ENCODE measurements at places on chromosomes 3 and 15.
A peak's percentile ranks its signal among the peaks of the same experiment; 100 is the strongest.

DNA sequence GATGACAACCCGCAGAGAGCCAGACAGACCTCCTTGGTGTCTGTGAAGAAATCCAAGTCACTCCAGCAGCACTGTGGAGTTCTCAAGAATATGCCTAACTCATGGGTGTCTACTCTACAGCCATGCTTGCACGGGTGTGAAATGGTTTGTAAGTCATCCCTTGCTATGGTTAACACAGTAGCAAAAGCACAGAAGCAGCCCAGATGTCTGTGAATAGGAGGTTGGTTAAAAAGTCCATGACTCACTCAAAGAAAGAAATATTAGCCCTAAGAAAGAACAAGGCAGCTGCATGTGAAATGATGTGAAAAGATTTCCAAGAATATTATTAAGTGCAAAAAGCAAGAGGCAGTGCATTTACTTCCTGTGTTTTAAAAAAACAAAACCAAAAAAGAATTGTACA, 12.1 kb upstream of the LIMD1 start:
- no peaks in the 10 kb centered on the region for H3K27me3 ChIP-seq
- no peaks in the 10 kb centered on the region for H3K36me3 ChIP-seq
- H3K27ac ChIP-seq = no peak overlapping the region
- H3K4me3 ChIP-seq = no peak overlapping the region
- no peaks in the 10 kb centered on the region for H3K4me1 ChIP-seq
- no peak for DNase-seq

DNA sequence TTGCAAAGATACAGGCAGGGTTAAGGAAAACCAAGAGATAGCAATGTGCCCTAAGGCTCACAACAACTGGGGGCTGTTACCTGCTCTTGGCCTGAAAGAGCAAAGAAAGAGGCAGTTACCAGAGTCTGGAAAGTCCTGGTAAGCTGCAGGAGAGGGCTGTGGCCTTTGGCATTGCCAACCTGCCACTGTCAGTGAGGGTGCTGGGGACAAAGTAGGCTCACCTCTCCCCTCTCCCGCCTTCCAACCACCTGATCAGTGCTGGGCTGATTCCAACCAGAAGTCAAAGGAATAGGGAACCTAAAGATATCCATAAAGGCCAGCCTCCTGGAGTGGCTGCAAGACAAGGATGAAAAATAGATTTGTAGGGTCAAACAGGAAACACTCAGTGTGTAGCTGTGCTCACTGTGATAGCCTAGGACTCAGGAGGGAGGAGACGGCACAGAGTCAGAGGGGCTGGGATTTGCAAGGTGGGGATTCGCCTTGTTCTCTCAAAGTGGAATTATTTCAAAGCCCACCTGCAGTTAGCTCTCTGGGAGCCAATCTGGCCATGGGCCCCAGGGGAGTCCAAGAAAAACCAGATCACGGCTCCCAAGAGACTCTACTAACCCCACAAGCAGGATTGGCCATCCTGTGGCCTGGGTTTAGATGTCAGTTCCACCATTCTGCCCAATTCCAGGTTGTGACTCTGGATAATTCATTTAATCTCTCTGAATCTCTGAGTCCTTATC, 204.0 kb upstream of the BCL6 start:
- no peak overlapping the region for H3K4me3 ChIP-seq
- no peaks in the 10 kb centered on the region for H3K36me3 ChIP-seq
- no peak overlapping the region for H3K27ac ChIP-seq
- H3K4me1 ChIP-seq = peaks cover 1% of the 10 kb centered on the region
- DNase-seq = no peak

- no peaks in the 10 kb centered on the region for H3K36me3 ChIP-seq
- no peak overlapping the region for H3K4me3 ChIP-seq
- H3K27me3 ChIP-seq = no peaks in the 10 kb centered on the region
- no peaks in the 10 kb centered on the region for H3K4me1 ChIP-seq
Observed at GRCh38 chr3:167843886-167844285, 108.4 kb downstream of the SERPINI1 start.

GRCh38 chr3:50089609-50089945, 858 bp downstream of the RBM5 start:
- peak overlapping the region; percentile 89 for H3K4me3 ChIP-seq
- H3K27me3 ChIP-seq = no peaks in the 10 kb centered on the region
- peaks cover 39% of the 10 kb centered on the region for H3K36me3 ChIP-seq
- peak overlapping the region; percentile 80 for H3K27ac ChIP-seq
- H3K4me1 ChIP-seq = peaks cover 11% of the 10 kb centered on the region

GRCh38 chr3:33202711-33203457, 15.7 kb downstream of the SUSD5 start:
- no peaks in the 10 kb centered on the region for H3K36me3 ChIP-seq
- no peak overlapping the region for H3K27ac ChIP-seq
- no peaks in the 10 kb centered on the region for H3K4me1 ChIP-seq
- no peak overlapping the region for H3K4me3 ChIP-seq
- no peak for DNase-seq

- H3K4me1 ChIP-seq = no peaks in the 10 kb centered on the region
- no peak overlapping the region for H3K27ac ChIP-seq
- no peak for DNase-seq
Observed at GRCh38 chr15:31480356-31481025, 153.9 kb downstream of the KLF13 start.

GRCh38 chr15:99296386-99296785, 45.1 kb downstream of the LRRC28 start:
- no peak overlapping the region for H3K27ac ChIP-seq
- no peak for DNase-seq
- H3K36me3 ChIP-seq = peaks cover 13% of the 10 kb centered on the region
- H3K27me3 ChIP-seq = no peaks in the 10 kb centered on the region
- no peak overlapping the region for H3K4me3 ChIP-seq

DNA sequence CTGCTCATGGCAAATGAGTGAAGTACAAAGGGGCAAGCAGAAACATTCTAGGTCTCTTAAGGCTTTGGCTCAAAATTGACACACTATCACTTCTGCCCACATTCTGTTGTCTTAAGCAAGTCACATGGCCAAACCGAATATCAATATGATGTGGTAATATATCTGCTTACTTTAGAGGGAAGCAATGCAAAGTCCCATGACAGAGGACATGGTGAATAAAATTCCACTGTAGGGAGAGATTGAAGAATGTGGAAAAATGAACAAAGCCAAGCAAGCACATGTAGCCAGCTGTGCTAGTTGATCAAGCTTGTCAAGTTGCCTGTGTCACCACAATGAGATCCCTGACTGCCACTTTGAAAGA, 11.2 kb upstream of the TBC1D5 start:
- H3K4me3 ChIP-seq = no peak overlapping the region
- H3K27ac ChIP-seq = no peak overlapping the region
- no peak for DNase-seq
- H3K36me3 ChIP-seq = no peaks in the 10 kb centered on the region
- no peaks in the 10 kb centered on the region for H3K27me3 ChIP-seq

GRCh38 chr3:48664929-48665328, 2.2 kb upstream of the CELSR3 start:
- H3K4me3 ChIP-seq = no peak overlapping the region
- peaks cover 37% of the 10 kb centered on the region for H3K27me3 ChIP-seq
- peaks cover 9% of the 10 kb centered on the region for H3K4me1 ChIP-seq
- no peak for DNase-seq
- H3K27ac ChIP-seq = no peak overlapping the region

GRCh38 chr3:27025718-27026117, 343.5 kb downstream of the NEK10 start:
- H3K27me3 ChIP-seq = no peaks in the 10 kb centered on the region
- no peak overlapping the region for H3K4me3 ChIP-seq
- no peaks in the 10 kb centered on the region for H3K36me3 ChIP-seq
- no peaks in the 10 kb centered on the region for H3K4me1 ChIP-seq
- DNase-seq = no peak

- H3K4me1 ChIP-seq = no peaks in the 10 kb centered on the region
- no peak overlapping the region for H3K27ac ChIP-seq
- H3K36me3 ChIP-seq = no peaks in the 10 kb centered on the region
- H3K27me3 ChIP-seq = no peaks in the 10 kb centered on the region
- H3K4me3 ChIP-seq = no peak overlapping the region
- peak; percentile 9 for DNase-seq
Observed at GRCh38 chr3:178097576-178097975, 438.7 kb upstream of the KCNMB2 start.

- DNase-seq = no peak
- H3K27ac ChIP-seq = no peak overlapping the region
- H3K36me3 ChIP-seq = no peaks in the 10 kb centered on the region
Observed at GRCh38 chr15:60044636-60045270, 40.6 kb downstream of the FOXB1 start.

Measured in large intestine (tissue), 12 donors.